ENCODE measurements at places on chromosomes 5 and 9. TPM values are rescaled to one million over a fixed set of nuclear protein-coding genes. Genes with fewer than 3 reads are reported as not detected.

Gene PIP5KL1
- polyA plus RNA-seq: 1.2 TPM

Gene TAF11L5
- not detected for polyA plus RNA-seq

Gene NR2F1-AS1
- 29.9 TPM for polyA plus RNA-seq

Gene PCDHGB4
- polyA plus RNA-seq: 10.9 TPM

Gene PCDHGC5
- 2.5 TPM for polyA plus RNA-seq

Gene COL15A1
- polyA plus RNA-seq: 3.2 TPM

Gene AGPAT2
- polyA plus RNA-seq: 24.4 TPM

Gene CCL19
- not detected for polyA plus RNA-seq

Gene DAP
- 179 TPM for polyA plus RNA-seq

Gene PARP8
- polyA plus RNA-seq: 19.0 TPM

Gene GLRA1
- not detected for polyA plus RNA-seq

Gene DNAI1
- polyA plus RNA-seq: not detected

Gene DMRT1
- not detected for polyA plus RNA-seq

Gene SLCO6A1
- polyA plus RNA-seq: not detected

Gene FSTL4
- polyA plus RNA-seq: 0.20 TPM

Gene TYRP1
- polyA plus RNA-seq: 0.38 TPM

Gene PCDHB14
- polyA plus RNA-seq: 1.1 TPM

Gene BASP1
- polyA plus RNA-seq: 227 TPM

Gene SPINK1
- polyA plus RNA-seq: not detected

Gene GCNT4
- polyA plus RNA-seq: 0.69 TPM

Gene NUDT12
- 8.1 TPM for polyA plus RNA-seq

Gene UBAP2
- polyA plus RNA-seq: 17.5 TPM

Gene ORM1
- polyA plus RNA-seq: not detected

Gene ADAMTS6
- 21.3 TPM for polyA plus RNA-seq

Gene TRIM7
- polyA plus RNA-seq: 1.1 TPM

Gene IFNB1
- not detected for polyA plus RNA-seq

Gene SYK
- not detected for polyA plus RNA-seq

Gene DPYSL3
- polyA plus RNA-seq: 139 TPM

Gene EIF4E1B
- polyA plus RNA-seq: not detected

Gene ARHGEF37
- 0.74 TPM for polyA plus RNA-seq

Gene IL9
- polyA plus RNA-seq: not detected

Gene REEP2
- 24.7 TPM for polyA plus RNA-seq

Gene ADGRD2
- polyA plus RNA-seq: not detected

Gene SLC24A2
- polyA plus RNA-seq: not detected

Gene ARL14EPL
- 0.05 TPM for polyA plus RNA-seq

Gene SCGB3A2
- polyA plus RNA-seq: not detected

Gene SPAG8
- 0.58 TPM for polyA plus RNA-seq
